CD4-positive, alpha-beta T cell treated with Interleukin-4 for 4 hours (primary cell): ENCODE measurements at places on chromosomes 12 and 14.

DNA sequence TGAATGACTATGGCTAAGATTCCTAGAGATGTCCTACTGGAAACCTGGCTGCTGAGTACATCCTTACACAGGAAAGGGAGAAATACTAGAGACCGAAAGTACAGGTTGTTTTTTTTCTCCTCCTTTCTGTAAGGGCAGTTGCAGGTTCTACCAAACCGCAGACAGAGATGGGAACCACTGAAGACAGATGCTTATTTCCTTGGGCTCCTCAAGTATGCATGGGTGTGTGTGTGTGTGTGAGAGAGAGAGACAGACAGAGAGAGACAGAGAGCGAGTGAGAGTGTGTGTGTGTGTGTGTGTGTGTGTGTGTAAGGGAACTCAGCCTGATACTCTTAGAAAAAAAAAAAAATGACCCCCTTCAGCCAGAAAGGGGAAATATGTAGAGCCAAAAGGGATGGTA, 42.5 kb downstream of the MAP4K5 start:
- no peak for DNase-seq

DNA sequence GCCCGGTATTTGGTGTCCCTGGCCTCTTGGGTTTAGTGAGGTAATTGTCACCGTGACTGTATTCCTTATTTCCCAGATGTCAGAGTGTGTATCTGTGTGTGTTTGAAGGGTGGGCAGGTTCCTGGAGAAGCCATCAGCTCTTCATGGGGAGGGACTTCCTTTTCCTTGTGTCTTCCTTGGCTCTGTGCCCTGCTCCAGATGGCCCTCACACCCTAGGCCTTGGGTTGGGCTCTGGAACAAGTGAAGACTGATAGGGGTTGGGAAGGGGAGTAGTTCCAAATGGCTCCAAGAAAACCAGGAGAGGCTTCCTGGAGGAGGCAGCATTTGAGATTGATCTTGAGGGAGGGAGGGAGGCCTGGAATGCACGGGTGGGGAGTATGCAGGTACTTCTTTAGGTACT, 43.8 kb upstream of the PRIMA1 start:
- no peak for DNase-seq

- DNase-seq: no peak
Observed at GRCh38 chr14:71287567-71287966, 380.3 kb downstream of the PCNX1 start.

GRCh38 chr12:15268309-15268708, 47.1 kb upstream of the RERG start:
- no peak for DNase-seq

DNA sequence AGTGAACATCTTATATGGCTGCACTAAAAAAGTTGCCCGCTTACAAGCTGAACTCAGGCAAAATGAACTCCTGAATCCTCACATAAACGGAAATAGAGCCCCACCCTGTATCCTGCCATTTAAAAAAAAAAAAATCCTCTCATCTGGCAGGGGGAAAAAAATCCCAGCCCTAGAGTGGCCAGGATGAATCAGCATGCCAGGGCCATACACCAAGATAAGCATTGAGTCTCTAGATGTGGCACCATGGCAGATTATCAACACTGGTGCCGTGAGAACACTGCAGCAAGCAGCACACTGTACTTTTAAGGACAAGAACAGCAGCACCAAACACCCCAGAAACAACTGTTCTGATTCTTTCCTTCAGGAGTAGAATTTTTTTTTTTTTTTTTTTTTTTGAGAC, 65.5 kb downstream of the RASSF3 start:
- no peak for DNase-seq

DNA sequence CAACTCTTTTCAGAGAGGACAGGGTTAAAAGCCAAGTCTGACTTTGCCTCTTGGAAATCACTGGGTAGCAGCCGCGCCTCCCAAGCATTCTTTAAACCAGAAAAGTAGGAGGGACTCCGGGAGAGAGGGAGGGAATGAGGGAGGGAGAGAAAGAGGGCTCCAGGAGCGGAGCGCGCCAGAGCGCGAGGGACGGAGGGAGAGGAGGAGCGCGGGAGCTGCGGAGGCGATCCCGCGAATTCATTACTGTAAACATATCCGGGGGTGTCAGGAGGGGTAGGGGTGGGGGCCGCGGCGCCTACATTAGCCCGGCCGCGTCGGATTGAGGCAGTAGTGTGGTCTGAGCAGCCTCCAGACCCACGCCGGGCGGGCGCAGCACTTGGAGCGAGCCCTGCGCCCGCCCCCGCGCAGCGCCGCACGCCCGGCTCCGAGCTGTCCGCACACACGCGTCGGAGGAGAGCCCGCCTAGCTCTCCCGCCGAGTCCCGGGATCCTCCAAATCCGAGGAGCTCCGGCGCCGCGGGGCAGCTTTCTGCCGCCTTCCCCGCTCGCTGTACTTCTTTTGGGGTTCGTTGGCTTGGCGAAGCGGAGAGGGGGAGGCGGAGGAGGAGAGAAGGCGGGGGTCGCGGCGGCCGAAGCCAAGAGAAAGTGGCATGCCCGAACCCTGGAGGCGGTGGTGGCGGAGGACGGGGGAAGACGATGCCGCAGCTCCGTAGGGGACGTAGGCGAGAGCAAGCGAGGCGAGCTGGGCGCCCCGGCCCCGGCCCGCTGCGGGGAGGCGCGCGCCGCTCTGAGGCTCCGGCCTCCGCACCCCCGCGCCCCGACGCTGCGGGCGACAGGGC, 3.3 kb downstream of the FLRT2 start:
- no peak for DNase-seq

GRCh38 chr12:132803888-132804287, 24.8 kb downstream of the GOLGA3 start:
- no peak for DNase-seq

DNA sequence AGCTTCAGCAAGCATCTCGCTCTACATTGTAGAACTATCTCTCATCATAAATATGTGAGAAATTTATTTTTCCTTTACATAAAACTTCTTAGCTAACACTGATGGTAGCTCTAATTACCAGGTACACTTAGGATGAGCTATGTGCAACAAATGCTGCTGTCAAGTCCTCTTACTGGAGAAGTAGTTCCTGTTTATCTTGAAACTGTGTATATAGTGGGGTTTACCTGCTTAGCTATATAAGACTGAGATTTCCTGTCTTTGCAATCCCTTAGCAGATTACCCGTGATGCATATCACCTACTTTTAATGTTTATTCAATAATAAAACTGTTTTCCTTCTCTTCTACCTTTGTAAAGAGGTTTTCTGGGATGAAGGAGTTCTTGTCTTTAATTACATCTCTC, 98.0 kb upstream of the USP15 start:
- DNase-seq: no peak

- DNase-seq: no peak
Observed at GRCh38 chr12:89540586-89540985, 14.7 kb upstream of the POC1B start.

GRCh38 chr12:52837413-52837741, 3.3 kb upstream of the KRT79 start:
- no peak for DNase-seq

GRCh38 chr14:37194698-37195097, 3.0 kb upstream of the MIPOL1 start:
- no peak for DNase-seq

DNA sequence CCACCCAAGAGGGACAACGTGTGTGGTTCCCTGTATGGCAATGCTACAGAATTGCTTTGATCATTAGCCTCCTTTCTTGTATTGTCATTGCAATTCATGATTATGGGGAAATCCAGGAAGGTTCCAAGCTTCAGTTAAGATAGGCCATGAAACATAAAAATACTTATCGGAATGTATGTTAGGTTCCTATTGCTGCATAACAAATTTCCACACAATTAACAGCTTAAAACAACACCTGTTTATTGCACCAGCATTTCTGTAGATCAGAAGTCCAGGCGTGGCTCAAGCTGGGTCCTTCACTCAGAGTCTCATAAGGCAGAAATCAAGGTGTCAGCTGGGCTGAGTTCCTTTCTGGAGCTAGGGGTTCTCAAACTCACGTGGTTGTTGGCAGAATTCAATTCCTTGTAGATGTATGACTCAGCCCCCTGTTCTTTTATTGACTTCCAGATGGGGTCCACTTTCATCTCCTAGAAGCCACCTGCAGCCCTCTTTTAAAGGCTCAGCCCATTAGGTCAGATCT, 365.6 kb upstream of the TMPO start:
- no peak for DNase-seq

DNA sequence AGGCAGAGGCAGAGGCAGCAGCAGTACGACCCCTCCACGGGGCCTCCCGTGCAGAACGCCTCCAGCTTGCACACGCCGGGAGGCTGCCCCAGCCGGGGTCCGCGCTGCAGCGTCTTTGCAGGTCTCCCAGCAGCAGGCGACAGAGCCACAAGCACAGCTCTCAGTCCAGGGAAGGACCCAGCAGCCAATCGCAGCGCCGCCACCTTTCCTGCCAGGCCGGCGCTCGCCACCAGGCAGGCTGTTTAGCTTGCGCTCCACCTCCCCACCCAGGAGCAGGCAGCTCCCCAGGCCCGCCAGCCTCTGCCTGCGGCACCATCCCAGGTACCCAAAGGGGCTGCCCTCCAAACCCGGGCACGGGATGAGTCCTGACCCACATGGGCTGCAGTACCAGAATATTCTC, 25.2 kb downstream of the DDX51 start:
- no peak for DNase-seq

DNA sequence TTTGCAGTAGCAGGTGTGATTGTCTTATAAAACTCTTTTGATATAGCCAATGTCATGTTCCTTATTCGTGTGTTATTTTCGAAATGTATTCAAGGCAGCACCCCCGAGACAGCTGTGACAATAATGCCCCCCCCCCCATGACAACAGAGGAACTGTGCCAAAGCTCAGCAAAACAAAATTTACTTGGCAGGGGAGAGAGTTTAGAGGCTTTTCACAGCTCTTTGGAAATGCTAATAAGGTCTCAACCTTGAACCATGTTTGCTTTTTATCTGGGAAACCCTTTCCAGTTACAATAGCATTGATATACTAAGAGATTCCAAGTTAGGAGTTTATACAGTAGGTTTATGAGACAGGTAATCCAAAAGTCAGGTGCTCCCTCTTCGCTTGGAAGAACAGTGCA, 56.4 kb upstream of the USP44 start:
- no peak for DNase-seq

DNA sequence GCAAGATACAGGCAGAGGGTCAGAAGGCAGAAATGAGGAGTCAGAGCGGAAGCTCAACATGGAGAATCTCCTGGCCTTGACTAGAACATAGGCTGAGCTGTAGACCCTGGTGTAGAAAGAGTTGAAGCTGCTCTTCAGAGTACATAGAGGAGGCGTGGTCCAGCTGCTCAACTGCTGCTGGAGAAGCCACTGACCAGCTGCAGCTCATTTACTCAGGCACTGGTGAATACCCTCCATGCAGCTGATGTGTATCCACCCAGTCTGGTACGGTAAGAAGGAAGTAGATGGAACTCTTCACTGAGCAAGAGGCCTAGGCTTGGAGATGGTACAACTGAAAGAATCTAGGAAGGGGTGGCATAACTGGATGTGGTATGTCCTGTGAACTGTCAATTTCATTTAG, 148.8 kb upstream of the DHRS4 start:
- DNase-seq: no peak

- DNase-seq: no peak
Observed at GRCh38 chr14:51613416-51613815, 38.3 kb upstream of the FRMD6 start.

DNA sequence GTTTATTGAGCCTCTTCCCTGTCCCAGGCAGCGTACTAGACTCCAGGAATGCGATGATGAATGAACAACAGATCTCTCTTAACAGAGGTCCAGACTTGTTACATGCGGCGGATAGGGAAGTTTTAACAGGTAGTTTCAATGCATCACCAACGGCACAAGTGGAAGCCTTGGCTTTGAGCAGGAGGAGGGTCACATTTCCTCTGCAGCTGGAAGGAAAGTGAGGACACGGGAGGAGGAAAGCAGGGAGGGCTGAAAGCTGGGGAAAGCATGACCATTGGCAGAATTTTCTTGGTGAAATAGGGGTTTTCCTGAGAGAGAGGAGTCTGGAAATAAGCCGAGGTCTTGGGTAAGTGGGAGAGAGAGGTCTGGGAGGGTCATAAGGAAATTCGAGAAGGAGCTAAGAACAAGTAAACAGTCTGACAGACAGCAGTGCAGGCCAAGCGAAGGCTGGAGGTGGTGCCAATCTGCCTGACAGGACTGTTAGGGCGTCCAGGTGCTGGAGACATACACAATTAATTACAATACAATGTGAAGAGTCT, 15.4 kb downstream of the BHLHE41 start:
- no peak for DNase-seq

- no peak for DNase-seq
Observed at GRCh38 chr12:6772726-6773589, 638 bp downstream of the LAG3 start.

GRCh38 chr14:78985668-78986381, 815.7 kb downstream of the NRXN3 start:
- no peak for DNase-seq

- DNase-seq: no peak
Observed at GRCh38 chr14:55814873-55815272, 234.9 kb downstream of the KTN1 start.

- DNase-seq: no peak
Observed at GRCh38 chr12:102063069-102063468, 1.3 kb upstream of the WASHC3 start.

DNA sequence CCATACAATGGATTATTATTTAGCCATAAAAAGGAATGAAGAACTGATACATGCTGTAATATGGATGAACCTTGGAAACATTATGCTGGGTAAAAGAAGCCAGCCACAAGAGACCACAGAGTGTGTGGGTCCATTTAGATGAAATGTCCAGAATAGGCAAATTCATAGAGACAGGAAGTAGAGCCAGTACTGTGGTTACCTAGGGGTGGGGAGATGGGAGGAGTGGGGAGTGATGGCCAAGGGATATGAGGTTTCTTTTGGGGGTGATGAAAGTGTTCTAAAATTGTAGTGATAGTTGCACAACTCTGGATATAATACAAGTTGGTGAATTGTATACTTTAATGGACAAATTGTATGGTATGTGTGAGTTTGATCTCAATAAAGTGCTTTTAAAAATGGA, 18.6 kb downstream of the JDP2 start:
- no peak for DNase-seq

DNA sequence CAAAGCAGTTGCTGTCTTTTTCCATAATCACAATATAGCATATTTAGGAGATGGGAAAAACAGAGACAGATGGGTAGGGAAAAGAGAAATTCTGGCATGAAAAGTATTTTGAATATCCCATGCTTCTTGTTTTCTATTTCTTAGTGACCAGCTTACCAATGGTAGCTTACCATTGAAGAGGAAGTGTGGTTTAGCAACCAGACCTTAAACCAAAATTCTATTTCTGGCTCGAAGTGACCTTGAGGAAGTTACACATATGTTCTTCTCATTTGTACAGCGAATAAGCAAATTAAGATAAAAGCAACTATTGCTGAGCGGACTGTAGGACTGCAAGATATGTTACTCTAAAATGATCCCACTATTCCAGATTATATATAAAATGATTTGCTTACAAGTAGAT, 82.9 kb downstream of the FGD4 start:
- DNase-seq: no peak
